Hippocampal formation (tissue), 2 donors: ENCODE measurements at places on chromosomes 7 and 10.

DNA sequence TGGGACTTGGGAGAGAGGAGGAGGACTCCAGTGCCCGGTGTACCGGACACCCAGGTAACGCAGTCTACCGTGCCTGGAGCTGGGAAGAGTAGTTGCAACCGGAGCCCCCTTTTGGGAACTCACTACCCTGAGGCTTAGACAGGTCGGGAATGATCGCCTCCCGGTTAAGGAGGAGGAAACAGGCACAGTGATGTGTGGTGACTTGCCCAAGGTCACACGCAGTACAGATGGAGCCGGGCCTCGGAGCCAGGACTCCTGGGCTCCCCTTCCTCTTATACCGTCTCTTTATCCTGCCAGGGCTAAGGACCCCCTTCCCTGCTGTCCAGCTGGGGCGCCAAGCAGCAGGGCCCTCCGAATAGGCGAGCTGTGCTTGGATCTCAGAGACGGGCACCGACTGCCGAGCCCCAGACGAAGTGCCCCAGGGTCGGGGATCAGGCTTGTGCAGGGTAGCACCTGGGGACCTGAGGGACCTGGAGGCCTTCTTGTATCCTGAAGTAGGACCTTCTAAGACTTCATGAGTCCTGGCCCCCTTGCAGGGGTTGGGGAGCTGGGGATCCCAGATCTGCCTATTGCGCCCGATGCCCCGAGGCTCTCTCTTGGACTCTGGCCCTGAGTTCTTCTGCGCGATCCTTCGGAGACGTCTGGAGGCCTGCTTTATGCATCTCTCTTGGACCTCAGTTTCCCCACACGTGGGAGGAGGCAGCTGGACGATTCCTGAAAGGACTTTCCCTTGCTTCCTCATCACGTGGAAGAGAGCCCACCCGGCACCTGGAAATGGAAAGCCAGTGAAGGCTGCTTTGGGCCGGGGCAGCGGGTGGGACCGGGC is 767 bp upstream of the CYP26A1 start:
- DNase-seq = no peak

GRCh38 chr7:20320322-20320721 is 10.4 kb upstream of the ITGB8 start:
- no peak for DNase-seq

DNA sequence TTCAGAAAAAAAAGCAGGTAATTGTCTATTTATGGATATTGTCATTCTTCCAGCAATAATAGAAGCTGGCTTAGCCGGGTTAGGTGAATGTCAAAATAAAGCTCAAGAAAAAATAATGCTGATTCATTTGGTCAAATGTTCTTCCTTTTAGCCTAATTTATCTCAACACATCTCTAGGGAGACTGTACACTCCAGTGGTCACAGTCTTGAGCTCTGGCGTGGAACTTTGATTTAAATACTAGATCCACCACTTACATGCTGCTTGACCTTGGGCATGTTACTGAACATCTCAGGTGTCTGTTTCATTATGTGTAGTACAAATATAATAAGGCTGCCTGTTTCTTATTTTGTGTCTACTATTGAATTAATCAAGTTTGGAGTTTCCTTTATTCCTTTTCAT is 22.0 kb downstream of the PRTFDC1 start:
- no peak for DNase-seq

DNA sequence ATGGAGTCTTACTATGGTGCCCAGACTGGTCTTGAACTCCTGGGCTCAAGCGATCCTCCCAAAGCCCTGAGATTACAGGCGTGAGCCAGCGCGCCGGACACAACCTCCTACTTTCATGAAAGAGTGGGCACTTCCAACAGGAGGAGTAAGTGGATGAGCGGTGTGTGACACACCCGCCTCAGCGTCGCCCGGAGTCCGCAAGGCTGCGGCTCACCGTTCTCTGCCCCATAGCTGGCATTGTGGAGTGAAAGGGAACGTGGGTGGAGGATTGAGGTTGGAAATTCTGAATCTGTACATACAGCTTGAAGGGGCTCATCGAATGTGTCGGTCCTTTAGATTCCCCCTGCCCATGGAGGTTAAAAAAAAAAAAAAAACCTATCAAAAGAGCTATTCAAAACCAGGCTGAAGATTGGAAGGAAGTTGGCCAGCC is 524 bp upstream of the PRXL2A start:
- no peak for DNase-seq

DNA sequence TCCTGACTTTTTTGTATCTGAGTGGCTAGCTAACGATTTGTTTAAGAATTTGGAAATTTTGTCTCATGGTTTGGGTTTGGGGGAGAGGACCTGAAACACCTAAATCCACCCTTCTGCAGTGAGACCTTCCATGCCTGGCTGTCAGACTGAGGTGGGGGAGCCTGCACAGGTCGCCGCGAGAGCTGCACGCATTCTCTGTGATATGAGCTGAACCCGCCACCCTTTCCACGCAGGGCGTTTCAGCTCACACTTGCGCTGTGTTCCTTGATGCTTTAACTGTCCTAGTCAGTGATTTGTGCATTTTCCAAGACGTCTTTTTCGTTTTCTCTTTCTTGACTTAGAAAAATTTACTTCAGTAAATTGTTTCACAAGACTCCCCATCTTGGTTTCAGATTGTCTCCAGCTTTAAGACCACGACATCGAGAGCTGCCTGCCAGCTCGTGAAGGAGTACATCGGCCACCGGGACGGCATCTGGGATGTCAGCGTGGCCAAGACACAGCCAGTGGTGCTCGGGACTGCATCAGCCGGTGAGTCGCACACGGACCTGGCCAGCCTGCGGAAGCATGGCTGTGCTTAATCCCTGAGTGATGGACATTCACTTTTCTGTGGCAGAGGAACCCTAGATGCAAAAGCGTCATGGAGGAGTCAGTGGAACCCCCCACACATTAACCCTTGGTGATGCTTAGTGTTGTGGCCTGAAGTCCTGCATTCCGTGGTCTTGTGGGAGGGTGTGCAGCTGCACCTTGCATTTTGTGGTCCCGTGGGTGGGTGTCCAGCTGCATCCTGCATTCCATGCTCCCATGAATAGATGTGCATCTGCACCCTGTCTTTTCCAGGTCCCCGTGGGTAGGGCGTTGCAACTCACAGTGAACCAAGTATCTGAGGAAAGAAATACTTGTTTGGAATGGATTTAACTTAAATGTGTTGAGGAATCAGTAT is 28.1 kb downstream of the WDR37 start:
- no peak for DNase-seq

DNA sequence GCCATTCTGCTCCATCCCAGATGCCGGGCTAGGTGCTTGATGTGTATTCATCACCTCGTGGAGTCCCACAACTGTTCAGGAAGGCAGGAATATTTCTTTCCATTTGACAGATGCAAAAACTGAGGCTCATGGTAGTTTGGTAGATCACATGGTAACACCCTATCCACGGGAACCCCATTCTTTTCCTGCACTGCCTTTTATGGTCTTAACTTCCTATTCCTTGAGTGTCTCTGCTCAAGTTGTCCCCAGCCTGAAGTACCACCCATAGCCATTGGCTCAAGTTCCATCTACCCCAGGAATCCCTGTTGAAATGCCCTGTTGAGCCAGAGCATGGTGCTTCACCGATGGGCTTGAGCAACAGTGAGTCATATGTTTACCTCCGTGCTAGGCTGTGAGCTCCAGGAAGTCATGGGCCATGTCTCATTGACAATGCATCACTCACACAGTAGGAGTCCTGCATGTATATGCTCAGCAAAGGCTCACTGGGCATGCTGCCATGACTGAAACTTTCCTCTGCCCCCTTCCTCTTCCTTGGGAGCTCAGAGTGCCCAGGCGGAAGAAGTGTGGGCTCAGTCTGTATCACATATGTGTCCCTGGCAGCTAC is 71.7 kb upstream of the ADAM12 start:
- DNase-seq = no peak

- DNase-seq = no peak
Observed at GRCh38 chr7:11171569-11172192, 198.0 kb downstream of the PHF14 start.

- no peak for DNase-seq
Observed at GRCh38 chr7:96055717-96056116, 266.2 kb downstream of the SLC25A13 start.

- DNase-seq = no peak
Observed at GRCh38 chr7:127733986-127734385, 82.0 kb downstream of the SND1 start.

- DNase-seq = no peak
Observed at GRCh38 chr7:18221377-18222293, 194.0 kb upstream of the PRPS1L1 start.

DNA sequence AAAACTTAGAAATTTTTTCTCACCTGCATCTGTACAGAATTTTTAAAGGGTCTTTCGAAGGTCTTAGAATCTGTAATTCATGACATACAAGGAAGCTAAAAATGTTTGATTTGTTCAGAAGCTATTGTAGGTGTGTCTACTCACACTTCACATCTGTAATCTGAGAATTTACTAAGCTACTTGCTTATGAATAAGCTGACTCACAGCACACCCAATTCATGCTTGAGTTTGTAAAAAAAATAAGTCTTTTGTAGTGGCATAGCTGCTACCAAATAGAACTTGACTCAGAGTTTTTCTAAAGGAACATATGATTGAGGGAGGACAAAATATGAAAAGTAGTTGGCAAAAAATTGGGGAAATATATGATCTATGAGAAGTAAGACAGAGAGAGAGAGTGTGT is 12.7 kb upstream of the AGR2 start:
- DNase-seq = no peak

- DNase-seq = no peak
Observed at GRCh38 chr7:45567713-45568112, 6.5 kb upstream of the ADCY1 start.

GRCh38 chr7:148793590-148793989 is 90.5 kb downstream of the EZH2 start:
- no peak for DNase-seq

DNA sequence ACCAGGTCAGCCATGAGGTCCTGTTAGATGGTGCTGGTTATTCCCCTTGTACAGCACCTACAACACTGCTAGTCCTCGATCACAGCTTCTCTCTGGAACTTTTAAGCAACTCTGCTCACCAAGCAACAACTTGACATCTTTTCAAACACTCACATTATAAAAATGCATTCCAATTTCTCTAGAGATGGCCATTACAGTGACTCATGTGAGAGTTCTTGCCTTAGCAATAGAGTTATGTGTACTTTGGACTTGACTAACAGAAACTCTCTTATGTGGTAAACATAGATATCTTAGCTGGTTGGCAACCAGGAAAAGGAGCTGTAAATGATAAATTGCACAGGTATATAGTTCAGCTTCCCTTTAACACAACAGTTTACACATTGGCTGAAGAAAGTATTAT is 122.2 kb downstream of the PDE1C start:
- DNase-seq = no peak

- no peak for DNase-seq
Observed at GRCh38 chr10:124641282-124642087, 102.7 kb downstream of the FAM53B start.

DNA sequence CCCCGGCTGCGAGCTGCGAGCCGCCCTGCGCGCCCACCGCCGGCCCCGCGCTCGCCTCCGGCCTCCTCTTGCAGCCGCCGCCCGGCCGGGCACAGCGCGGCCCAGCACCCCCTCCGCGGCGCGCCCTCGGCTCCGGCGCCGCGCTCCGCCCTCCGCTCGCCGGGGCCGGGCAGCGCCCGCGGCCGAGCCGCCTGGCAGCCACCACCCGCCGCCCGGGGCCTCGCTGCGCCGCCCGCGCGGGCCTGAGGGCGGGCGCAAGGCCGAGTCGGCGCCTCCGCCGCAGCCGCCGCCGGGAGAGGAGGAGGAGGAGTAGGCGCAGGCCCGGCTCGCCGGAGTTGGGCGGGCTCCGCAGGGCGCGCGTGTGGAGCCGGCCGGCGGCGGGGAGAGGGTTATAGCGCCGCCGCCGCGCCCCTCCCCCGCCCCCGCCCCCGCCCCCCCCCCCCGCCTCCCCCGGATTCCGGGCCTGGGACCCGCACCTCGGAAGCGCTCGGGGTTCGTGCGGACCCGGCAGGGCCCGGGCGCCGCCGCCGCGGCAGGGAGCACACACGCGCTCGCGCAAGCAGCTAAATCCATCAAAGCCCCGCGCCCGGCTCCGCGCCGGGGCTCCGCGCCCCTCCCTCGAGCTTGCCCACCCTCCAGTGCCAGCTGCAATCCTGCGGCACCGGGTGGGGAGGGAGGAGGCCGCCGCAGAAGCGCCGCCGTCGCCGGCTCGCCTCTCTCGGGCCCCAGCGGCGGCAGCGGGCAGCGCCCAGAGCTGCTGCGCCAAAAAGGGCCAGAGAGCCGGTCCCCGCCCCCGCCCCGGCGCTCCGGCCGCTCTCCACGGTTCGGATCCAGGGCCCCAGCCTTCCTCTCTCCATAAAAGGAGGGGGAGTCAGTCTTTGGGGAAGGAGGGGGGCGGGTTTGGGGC is at the start of gene PDGFA:
Gene PDGFA (minus strand): TSS at position 363 of the 907 bp plus-strand sequence. CDS start 845 bp downstream, outside the sequence.
- DNase-seq = peak; percentile 71

- no peak for DNase-seq
Observed at GRCh38 chr10:91683975-91684374, 51.1 kb upstream of the PPP1R3C start.

GRCh38 chr7:16063716-16064675 is 357.3 kb downstream of the CRPPA start:
- DNase-seq = no peak

- peak; percentile 28 for DNase-seq
Observed at GRCh38 chr7:111741811-111742240, 179.5 kb upstream of the IMMP2L start.

- DNase-seq = peak; percentile 33
Observed at GRCh38 chr10:112475575-112476218, 28.7 kb downstream of the VTI1A start.

DNA sequence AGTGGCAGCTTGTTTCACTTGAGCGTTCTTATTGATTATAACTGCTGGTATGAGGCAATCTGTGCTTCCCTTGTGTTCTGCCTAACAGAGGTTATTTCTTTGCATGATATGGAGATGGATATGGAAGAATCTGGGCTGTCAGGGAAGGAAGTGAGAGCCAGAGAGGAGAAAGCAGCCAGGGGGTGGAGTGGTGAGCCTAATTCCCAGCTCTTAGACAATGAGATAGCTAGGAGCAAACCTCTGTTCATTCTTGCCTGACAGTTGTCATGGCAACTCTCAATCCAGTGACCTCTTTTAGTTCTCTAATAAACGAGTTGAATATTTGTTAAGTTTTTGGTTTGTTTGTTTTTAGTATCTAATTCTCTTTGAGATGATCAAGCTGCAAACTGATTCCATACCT is 214.3 kb downstream of the NRG3 start:
- DNase-seq = no peak

GRCh38 chr7:75617634-75618234 is 121.0 kb downstream of the HIP1 start:
- no peak for DNase-seq

- no peak for DNase-seq
Observed at GRCh38 chr7:95883217-95883616, 110.9 kb downstream of the DYNC1I1 start.

DNA sequence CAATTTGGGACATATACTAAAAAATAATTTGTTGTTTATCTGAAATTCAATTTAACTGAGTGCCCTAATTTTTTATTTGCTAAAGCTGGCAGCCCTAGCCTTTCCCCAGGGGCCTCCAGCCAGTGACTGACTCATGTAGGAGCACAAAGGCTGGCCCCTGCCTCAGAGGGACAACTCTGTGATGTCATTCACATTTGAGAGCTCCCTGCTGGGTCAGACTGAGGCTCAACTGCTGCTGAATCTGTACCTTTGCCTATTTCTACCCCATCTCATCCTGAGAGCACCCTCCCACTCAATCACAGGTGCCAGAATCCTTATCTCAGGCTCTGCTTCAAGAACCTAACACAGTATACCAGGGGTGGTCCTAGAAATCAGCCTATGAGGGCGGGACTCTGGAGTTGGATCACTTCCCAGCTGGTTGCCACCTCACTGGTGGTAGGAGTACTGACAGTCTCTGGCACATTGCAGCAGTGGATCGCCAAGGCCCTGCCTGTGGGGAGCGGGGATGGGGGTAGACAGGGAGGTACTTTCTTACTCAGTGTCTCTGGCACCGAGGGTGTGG is 11.6 kb downstream of the GCK start:
- no peak for DNase-seq
